ENCODE measurements at places on chromosomes 6 and 20.

GRCh38 chr6:113969888-113970804 is 802 bp downstream of the HDAC2 start:
- DNase-seq, result peak; percentile 35

DNA sequence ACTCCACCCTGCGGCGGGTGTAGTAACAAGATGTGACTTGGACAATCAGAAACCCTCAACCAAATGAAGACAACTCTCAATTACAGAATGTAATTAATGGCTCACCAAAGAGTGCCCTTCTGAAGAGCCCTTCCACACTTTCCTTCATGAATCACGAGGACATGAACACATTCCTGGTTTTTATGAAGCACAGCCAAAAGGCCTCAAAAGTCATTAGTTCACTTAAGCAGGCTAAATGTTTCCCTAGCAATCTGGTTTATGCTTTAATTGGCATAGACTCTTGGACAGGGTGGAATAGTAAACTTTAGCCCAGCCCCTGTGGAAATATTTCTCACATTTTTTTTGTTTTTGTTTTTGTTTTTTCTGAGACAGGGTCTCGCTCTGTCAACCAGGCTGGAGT is 20.5 kb downstream of the CPNE5 start:
- DNase-seq, result no peak

DNA sequence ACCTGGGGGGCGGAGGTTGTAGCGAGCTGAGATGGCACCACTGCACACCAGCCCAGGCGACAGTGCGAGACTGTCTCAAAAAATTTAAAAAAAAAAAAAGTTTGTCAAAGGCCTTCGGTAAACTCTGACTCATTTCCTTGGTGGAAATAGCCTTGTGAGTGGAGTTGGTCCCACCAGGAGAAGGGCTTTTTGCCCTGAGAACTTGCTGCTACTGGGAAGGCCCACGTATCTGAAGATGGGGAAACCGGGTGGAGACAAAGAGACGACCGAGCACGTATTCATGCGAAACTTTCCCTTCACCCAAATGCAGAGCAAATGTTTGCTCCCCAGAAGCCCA is 51.7 kb downstream of the SLC22A23 start:
- no peak for DNase-seq

- peak; percentile 64 for DNase-seq
Observed at GRCh38 chr6:33213166-33213988, 5.1 kb downstream of the RING1 start.

- DNase-seq, result no peak
Observed at GRCh38 chr20:44785768-44786167, 24.6 kb downstream of the RIMS4 start.

- DNase-seq, result no peak
Observed at GRCh38 chr6:16676376-16676775, 84.9 kb downstream of the ATXN1 start.

- no peak for DNase-seq
Observed at GRCh38 chr6:169014211-169015197, 239.1 kb downstream of the THBS2 start.
